Endothelial cell of coronary artery (primary cell): ENCODE measurements at places on chromosomes 12 and 14. TPM values are rescaled to one million over a fixed set of nuclear protein-coding genes. Genes with fewer than 3 reads are reported as not detected.

Gene GARIN6
- not detected in 2 replicates for total RNA-seq

Gene SYCP3
- 0.09 and 0.19 TPM in 2 replicates for total RNA-seq

Gene SLC10A1
- total RNA-seq, result not detected in 2 replicates

Gene LTB4R2
- 2.9 and 5.6 TPM in 2 replicates for total RNA-seq

Gene NKX2-8
- not detected in 2 replicates for total RNA-seq

Gene TRHDE
- not detected in 2 replicates for total RNA-seq

Gene HOXC9
- total RNA-seq, result not detected in 2 replicates

Gene NCOR2
- 33.2 and 69.6 TPM in 2 replicates for total RNA-seq

Gene TAS2R31
- total RNA-seq, result 2.4 and 5.1 TPM in 2 replicates

Gene HOTAIR
- not detected in 2 replicates for total RNA-seq

Gene DEGS2
- total RNA-seq, result 0.09 TPM in 1 of 2 replicates, not detected in the other

Gene HOXC4
- total RNA-seq, result not detected in 2 replicates

Gene NPFF
- not detected in 2 replicates for total RNA-seq

Gene VWF
- total RNA-seq, result 1,197 and 1,224 TPM in 2 replicates

Gene TCL1B
- total RNA-seq, result not detected in 2 replicates

Gene CIROP
- not detected in 2 replicates for total RNA-seq

Gene KLRD1
- 0.09 TPM in 2 replicates for total RNA-seq

Gene FIGNL2
- 0.18 and 0.19 TPM in 2 replicates for total RNA-seq

Gene LHX5
- total RNA-seq, result not detected in 2 replicates

Gene TRPV4
- total RNA-seq, result 0.75 and 1.3 TPM in 2 replicates

Gene KLRG1
- 8.9 and 10.3 TPM in 2 replicates for total RNA-seq

Gene KRT6C
- total RNA-seq, result not detected in 2 replicates

Gene SMCO3
- total RNA-seq, result 0.09 and 0.56 TPM in 2 replicates

Gene DHRS7
- 75.1 and 122 TPM in 2 replicates for total RNA-seq

Gene RNF212B
- total RNA-seq, result not detected in 2 replicates

Gene RHNO1
- total RNA-seq, result 12.0 and 15.4 TPM in 2 replicates

Gene ERP27
- 0.09 and 0.27 TPM in 2 replicates for total RNA-seq

Gene TMEM119
- under 0.01 and 0.27 TPM in 2 replicates for total RNA-seq

Gene RPGRIP1
- total RNA-seq, result not detected in 2 replicates

Gene OR6C75
- not detected in 2 replicates for total RNA-seq

Gene PLEKHH1
- total RNA-seq, result 0.27 and 0.38 TPM in 2 replicates

Gene GALNT8
- total RNA-seq, result 0.56 and 0.63 TPM in 2 replicates

Gene KLRB1
- not detected in 2 replicates for total RNA-seq

Gene LLPH
- total RNA-seq, result 3.5 and 4.0 TPM in 2 replicates

Gene GPD1
- not detected in 2 replicates for total RNA-seq
